Osteoblast (primary cell): ENCODE measurements at places on chromosomes 11 and 22. TPM values are rescaled to one million over a fixed set of nuclear protein-coding genes. Genes with fewer than 3 reads are reported as not detected.

- no peak for DNase-seq
These were observed 20.7 kb upstream of the CHORDC1 start for GRCh38 chr11:90243534-90243933.

DNA sequence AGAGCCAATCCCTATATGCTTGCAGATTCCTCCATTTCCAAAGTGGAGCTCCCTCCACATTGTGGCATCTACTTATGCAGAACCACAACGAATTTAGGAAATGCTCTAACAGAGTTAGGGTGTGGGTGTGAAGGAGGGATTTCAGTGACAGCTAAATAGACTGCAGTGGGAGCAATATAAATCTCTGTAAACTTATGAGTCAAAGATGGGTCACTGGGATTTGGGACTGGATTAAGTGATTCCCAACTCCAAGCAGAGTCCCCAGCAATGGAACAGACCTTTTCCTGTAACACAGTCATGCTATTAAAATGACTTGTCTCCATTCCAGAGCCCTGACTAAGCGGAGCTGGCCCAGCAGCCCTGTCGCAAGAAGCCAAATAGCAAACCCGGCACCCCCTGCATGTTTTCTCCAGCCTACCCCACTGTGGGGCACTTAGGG, 36.6 kb downstream of the RPL27A start:
- DNase-seq = peak; percentile 96

- no peak for DNase-seq
These were observed 85.1 kb upstream of the USP47 start for GRCh38 chr11:11756718-11757117.

Gene FGF3
- not detected in 2 replicates for total RNA-seq
